ENCODE measurements at places on chromosomes 11 and 22.

GRCh38 chr22:36213586-36213985 is 12.0 kb upstream of the APOL4 start:
- DNase-seq = no peak

DNA sequence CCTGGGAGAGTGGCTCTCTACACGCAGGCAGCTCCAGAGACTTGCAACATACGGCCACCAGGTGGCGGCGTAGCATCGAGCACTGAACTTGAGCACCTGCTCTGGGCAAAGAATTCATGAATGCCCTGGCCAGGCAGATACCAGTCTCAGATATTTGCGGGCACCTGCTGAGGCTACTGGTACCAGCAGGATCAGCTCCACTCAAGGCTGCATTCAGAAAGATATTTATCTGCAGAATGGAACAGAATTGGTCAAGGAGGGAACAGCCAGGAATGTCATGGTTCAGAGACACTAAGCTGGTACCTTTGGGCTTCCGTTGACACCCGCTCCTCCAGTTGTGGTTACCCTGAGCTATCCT is 10.8 kb upstream of the CCDC86 start:
- DNase-seq = peak; percentile 39

GRCh38 chr11:9001736-9002135 is 2.1 kb downstream of the NRIP3 start:
- DNase-seq = peak; percentile 1

DNA sequence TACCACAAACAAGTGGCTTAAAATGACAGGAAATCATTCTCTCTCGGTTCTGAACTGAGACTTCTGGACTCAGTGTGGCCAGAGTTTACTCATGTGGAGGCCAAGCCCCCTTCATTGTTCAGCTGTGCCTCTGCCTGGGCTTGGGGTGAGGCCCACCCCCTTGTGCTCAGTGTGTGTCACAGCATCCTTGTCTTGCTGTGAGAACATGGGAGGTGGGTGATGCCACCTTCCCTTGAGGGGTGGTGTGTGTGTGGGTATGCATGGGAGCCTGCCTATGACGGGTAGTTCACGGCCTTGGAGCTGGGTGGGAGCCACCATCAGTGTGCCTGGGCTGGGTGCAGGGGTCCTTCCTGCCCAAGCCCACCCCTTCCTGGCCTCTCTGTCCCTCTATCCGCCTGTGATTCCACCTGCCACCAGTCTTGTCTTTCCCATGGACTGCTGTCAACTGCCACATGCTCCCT is 101.7 kb downstream of the MORC2 start:
- no peak for DNase-seq

GRCh38 chr11:78606667-78607066 is 32.0 kb upstream of the NARS2 start:
- DNase-seq = no peak

- no peak for DNase-seq
These were observed 504 bp upstream of the ZNF215 start for GRCh38 chr11:6925636-6926207.

GRCh38 chr11:57890521-57890920 is 128.9 kb downstream of the CTNND1 start:
- no peak for DNase-seq

GRCh38 chr22:17369439-17370025 is at the start of gene CECR2:
CECR2 (plus strand) TSS chr22:17369460; CDS start chr22:17369784, 324 bp downstream.
- DNase-seq = no peak

DNA sequence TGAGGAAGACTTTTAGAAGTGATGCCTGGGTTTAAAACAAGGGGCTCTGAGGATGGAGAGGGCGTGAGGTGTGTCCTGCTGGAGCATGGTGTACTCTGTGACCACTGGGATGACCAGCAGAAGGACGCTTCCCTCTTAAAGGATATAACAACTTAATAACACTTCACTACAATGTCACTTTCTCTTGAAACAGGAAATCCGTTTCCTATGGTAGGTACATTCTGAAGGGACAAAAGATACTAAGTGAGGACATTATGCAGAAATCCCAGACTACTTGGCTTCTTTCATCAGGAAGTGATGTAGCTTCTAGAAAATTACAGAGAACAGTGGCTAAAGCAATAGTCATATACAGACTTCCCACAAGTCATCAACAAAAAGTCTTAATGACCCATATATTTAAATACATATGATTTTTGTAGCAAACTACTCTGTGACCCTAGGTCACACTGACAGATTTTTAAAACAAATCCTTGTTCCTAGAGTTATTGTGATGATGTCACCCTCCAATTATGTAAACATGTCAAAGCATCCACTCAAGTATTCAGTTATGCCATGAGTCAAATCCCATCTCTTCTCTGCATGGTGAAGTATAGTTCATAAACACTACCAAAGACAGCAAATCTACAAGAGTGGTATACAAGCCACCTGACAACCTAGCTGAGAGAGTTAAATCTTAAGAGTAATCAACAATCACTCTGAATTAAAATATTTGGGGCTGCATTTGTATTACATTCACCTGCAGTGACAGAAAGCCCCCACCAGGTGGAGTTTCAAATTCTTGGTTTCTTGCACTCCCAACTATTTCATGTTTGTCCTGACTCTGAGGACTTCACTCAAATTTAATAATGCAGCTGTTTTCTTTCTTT is 32.8 kb downstream of the PITPNB start:
- no peak for DNase-seq

- no peak for DNase-seq
These were observed 2.9 kb upstream of the WDR74 start for GRCh38 chr11:62842171-62842741.

DNA sequence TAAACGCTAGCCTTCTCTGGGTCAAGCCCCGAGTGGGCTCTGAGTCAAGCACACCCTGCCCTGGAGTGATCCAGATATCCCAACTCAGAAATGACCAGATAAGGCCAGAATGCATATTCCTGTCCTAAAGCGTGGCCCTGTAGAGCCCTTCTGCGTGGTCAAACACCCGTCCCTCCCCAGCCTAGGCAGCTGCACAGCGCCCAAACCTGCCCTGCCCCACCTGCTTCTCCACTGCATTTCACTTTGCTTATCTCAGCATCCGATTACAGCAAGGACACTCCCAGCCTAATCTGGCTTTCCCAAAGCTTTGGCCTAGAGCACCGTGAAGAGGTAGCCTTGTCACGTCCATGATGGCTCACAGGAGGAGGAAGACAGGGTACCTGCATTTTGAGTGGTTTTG is 11.9 kb upstream of the TMPRSS4 start:
- no peak for DNase-seq

- no peak for DNase-seq
These were observed 6.5 kb upstream of the CYB5R3 start for GRCh38 chr22:42655693-42656092.

DNA sequence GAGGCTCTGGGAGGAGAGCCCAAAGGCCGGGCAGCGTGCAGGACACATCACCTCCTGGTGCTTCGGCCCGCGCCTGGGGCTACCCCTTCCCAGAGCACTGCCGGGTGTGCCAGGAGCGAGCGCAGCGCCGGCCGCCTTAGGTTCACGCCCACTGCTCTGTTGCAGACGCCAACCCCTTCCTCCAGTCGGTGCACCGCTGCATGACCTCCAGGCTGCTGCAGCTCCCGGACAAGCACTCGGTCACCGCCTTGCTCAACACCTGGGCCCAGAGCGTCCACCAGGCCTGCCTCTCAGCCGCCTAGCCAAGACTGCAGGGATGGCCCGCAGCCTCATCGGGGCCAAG is 79.0 kb downstream of the MED15 start:
- DNase-seq = no peak

DNA sequence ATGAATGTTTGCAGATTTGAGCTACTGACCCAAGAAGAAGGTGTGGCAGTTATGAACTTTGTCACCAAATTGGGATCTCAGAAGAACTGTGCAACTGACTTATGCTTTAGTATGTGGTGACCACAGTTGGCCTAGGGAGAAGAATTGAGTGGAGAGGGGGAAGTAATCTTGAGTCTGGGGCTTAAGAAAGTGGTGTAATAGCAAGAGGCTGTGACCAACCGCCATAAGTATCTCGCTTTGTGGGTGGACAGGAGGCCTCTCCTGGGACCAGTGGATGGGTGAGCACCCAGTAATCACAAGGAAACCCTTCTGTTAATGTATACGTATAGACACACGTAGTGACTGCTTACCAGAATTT is 12.7 kb upstream of the IL10RA start:
- no peak for DNase-seq

DNA sequence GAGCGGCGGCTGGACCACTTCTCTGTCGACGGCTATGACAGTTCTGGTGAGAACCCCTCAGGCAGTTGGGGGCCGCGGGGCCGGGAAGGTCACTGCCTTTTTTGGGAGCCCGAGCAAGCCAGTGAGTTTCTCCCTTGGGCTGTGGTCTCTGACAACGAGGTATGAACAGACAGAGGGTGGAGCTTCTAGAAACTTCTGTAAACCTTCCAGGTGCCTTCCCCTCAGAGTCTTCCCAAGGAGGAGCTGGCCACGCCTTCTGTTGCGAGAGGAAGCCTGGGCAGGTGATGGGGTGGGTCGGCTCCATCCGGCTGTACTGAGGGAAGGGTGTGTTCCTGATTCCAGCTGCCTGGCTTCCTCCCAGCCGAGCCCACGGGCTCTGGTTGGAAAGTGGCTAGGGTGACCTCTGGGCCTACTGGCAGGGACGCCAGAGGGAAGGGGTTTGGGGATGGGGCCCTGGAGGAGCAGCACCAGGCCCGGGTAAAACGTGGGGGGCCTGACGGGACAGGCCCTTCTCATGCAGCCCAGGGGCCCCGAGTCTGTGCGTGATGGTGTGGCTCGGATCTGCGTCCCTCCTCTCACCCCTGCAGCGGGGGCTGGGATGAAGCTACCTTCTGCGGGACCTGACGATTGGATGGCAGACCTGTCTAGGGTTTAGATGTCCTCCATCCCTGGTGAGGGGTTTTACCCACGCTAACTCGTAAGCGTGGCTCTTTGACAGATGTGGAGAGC is 110.8 kb downstream of the KCNQ1OT1 start:
- no peak for DNase-seq

GRCh38 chr11:96642583-96642982 is 252.8 kb downstream of the JRKL start:
- no peak for DNase-seq

DNA sequence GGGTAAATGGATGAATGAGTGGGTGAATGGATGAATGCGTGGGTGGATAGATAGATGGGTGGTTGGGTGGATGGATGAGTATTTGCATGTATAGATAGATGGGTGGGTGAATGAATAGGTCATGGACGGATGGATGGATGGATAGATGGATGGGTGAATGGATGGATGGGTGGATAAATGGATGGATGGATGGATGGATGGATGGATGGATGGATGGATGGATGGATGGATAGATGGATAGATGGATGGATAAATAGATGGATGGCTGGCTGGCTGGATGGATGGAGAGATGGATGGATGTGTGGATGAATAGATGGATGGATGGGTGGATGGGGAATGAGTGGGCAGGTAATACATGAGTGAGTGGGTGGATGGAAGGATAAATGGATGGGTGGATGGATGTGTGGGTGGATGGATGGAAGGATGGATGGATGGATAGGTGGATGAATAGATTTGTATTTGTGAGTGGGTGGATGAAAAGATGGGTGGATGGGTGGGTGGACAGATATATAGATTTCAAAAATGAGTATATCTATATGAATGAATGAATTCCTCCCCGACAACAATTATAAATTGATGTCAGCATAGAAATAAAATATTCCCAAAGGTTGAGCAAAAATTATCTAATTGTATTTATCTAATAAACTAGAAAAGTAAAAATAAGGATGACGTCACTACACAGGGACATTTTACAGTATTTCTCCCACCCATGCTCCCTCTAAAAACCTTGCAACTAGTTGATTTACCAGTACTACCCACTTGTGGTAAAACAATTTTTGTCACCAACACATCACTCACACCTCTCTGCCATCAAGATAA is 563 bp upstream of the CRTAM start:
- no peak for DNase-seq

GRCh38 chr11:34773826-34774225 is 142.4 kb downstream of the APIP start:
- no peak for DNase-seq

All from GOT3 (cell line).